ENCODE measurements at places on chromosomes 4 and X. TPM values are rescaled to one million over a fixed set of nuclear protein-coding genes. Genes with fewer than 3 reads are reported as not detected.

SUPT20HL2 gene
- not detected for total RNA-seq

IGSF1 gene
- 10.5 TPM for total RNA-seq

DNA sequence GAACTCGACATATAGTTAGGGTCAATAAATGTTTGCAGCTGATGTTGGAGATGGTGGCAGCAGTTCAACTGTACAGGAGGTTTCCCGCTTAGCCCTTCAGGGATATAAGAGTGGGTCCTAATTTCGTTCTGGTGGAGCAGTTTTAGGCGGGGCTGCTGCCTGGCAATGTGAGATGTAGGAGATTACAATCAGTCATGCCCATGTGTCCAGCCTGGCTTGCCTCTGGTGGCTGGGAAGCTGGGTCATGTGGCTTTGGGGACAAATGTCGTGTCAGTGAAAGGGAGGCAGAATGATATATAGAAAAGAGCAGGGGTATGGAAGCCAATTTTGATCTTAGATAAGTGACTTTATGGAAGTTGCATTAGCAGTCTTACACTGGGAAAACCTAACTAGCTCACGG lies 129.4 kb downstream of the CLCN4 start:
- no peak for DNase-seq

- DNase-seq, result no peak
These were observed 25.8 kb upstream of the STBD1 start for GRCh38 chr4:76280488-76281441.

- no peak for DNase-seq
These were observed 2070.6 kb downstream of the PCDH7 start for GRCh38 chr4:32790803-32791202.

- no peak for DNase-seq
These were observed 92.0 kb upstream of the EMCN start for GRCh38 chr4:100609810-100610209.

DNA sequence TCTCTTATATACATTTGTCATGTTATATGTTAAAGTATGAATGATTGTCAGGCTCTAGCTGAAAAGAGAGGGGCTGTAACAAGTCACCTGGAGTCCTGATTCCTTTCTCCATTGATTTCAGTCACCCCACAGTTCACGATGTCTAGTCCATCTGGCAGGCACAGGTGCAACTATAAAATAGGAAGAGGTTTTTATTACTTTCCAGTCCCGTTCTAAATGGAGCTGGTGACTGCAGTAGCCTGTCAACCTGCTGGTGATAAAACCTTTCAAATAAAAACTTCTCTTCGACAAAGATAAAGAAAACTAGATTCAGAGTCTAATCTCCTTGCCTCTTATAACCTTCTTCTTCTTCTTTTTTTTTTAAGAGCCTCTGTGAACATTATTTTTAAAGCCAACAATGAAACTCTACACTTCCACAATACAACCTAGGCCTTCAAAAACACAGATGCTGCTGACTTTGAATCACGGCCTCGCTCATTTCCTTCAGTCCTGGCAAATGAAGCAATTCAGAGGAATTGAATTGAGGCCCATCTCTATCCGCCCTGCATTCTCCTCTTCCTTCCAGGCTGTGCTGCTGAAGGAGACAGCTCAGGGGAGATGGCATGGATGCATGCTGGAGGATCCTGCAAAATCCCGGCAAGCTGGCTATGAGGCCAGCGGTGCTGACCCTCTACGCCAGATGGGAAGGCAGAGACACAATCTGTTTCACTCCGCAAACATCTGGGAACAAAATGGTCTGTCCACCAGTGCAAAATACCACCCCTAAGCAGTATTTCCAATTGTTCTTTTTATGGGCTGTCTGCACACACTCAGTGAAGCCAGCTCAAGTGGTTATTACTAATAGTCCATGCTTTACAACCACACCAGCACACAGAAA lies 27.3 kb upstream of the CDKN2AIP start:
- DNase-seq, result peak; percentile 27

- DNase-seq, result peak; percentile 81
These were observed 30.6 kb upstream of the GC start for GRCh38 chr4:71814433-71814832.

FANCB gene
- total RNA-seq, result 12.8 TPM

DNA sequence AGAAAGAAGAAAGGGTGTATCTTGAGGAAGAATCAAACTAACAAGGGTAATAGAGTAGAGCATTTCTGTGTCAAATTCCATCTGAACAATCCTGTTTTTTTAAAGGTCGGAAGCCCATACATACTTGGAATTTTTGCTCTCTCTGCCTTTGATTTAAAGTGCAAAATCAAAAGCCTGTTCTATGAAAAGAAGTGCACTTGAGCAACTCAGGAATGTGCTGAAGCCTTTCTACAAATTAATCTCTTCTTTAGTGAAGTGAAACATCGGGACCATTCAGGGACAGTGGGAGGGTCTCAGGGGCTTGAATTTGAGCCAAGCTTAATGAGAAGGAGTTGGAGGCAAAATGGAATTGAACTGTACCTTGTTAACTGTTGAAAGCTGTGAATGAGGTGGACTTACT lies 1008.5 kb upstream of the LCORL start:
- DNase-seq, result no peak

PFKFB1 gene
- not detected for total RNA-seq

USP26 gene
- total RNA-seq, result not detected

VCX2 gene
- not detected for total RNA-seq

GRCh38 chr4:142983065-142983464 lies 137.0 kb upstream of the INPP4B start:
- no peak for DNase-seq

DNA sequence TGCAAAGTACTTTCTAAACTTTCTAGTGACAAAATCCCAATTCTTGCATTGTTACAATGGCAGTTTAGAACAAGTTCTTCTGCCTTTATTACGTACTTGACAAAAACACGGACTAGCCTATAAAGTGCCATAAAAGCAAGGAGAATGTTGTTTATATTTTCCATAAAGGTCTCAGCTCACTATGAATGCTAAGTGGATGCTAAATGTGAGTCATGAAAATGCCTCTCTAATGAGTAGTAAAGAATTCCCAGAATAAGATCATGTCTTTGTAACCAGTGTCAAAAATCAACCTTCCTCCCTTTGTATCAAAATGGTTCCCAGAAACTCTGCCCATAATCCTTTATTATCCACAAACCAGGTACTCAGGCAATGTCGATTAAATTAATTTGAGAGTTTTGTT lies 539.8 kb upstream of the SLIT2 start:
- DNase-seq, result no peak

DNA sequence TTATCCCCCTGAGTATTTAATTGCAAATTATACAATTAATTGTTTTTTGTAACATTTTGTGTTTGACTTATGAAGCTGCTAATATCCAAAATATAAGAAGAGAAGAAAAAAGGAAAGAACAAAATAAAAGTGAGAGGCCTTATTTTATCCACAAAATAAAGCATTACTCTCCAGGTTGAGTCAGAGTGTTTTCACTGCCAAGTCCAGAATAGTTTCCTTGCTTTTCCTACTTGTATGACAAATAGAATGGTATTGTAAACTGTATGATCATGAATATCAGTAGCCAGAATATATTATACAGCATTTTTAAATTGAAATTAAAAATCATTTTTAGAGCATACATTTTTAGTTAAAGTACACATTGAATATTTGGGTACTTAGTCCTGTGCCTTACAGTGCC lies 237.8 kb downstream of the NDST4 start:
- no peak for DNase-seq

GRCh38 chrX:357035-357692 lies 29.5 kb downstream of the PPP2R3B start:
- no peak for DNase-seq

- no peak for DNase-seq
These were observed 15.6 kb downstream of the GTPBP6 start for GRCh38 chrX:302975-303374.

LNX1 gene
- 4.4 TPM for total RNA-seq

- peak; percentile 67 for DNase-seq
These were observed 22.1 kb downstream of the YIPF7 start for GRCh38 chr4:44629280-44629866.

DNA sequence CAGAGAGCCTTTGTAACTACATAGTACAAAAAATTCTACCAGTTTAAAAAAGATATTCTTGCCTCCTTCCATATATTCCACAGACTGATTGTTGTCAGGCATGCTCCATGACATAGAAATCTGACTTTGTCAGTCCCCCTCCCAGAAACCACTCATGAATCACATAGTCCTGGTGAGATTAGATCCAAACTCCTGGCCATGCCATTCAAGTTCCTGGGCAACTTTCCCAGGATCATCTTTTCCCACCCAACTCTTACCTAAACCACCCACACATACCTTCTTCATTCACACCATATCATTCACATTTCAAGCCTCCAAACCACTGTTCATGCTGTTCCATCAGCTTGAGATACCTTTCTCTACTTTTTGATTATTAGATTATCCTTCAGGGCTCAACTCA lies 46.4 kb downstream of the SLC16A2 start:
- no peak for DNase-seq

ADH7 gene
- total RNA-seq, result not detected

DNA sequence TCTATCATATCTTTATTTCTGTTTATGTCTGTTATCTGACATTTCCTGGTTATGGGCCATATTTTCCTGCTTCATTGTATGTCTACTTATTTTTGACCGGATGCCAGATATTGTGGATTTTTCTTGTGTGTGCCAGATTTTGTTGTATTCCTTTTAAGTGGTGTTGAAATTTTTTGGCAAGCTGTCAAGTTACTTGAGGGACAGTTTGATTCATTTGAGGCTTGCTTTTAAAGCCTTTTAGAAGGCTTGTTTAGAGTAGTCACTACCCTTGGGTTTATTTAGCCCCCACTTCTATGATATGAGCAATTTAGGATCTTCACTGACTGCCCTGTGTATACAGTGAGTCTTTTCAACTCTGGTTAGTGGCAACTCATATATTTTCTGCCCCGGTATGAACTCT lies 29.2 kb upstream of the NPY2R start:
- no peak for DNase-seq

SHOX gene
- total RNA-seq, result not detected

SMR3B gene
- total RNA-seq, result not detected

GRCh38 chrX:118350221-118350620 lies 4.3 kb downstream of the WDR44 start:
- DNase-seq, result no peak

GRCh38 chrX:154733066-154733425 lies 17.8 kb downstream of the GAB3 start:
- no peak for DNase-seq

DNA sequence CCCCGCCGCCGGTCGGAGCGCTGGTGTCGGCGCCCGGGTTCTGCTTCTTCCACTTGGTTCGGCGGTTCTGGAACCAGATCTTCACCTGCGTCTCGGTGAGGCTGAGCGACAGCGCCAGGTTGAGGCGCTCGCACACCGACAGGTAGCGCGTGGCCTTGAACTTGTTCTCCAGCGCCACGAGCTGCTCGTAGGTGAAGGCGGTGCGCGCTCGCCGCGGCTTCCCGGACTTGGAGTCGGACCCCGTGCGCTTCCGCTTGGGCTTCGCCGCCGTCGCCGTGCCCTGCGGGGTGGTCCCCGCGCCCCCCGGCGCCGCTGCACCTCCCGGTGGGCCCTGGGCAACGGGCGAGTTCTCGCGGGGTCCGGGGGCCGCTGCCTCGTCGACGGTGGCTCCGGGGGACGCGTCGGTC lies 3.1 kb downstream of the NKX1-1 start:
- DNase-seq, result peak; percentile 70

GRCh38 chrX:3440981-3441380 lies 94.5 kb upstream of the MXRA5 start:
- no peak for DNase-seq

GRCh38 chr4:4781936-4782707 lies 77.3 kb upstream of the MSX1 start:
- DNase-seq, result no peak

SRPK3 gene
- not detected for total RNA-seq

DNA sequence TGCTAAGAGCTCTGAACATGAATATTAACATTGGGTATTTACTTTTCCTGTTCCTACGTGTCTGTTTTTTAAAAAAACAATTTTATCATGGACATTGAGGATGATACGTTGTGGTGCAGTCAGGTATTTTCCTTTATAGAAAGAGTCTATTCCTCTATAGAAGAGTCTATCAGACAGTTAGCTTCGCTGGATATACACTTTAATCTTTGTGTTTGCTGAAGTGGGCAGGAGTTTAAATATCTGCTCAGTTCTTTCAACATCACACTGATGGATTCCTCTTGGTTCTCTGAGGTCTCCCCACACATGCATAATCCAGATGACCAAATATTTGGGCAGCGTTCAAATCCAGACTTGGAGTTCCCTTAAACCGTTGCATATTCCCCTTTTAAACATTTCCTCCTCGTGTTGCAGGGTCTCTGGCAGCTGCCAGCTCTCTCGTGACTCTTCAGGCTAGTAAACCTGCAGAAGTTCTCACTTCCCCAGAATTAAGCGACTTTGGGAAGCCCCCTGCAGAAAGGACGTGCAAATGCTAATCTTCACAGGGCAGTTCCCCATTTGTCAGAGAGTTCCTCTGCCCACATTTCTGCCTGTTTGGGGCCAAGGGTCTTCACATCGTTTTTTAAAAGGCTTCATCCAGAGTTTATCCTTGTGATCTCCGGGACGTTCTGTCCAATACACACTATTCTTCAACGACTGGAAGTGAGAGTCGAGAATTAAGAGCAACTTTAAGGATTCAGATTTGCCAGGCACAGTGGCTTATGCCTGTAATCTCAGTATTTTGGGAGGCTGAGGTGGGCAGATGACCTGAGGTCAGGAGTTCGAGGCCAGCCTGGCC lies 20.5 kb upstream of the DHRSX start:
- no peak for DNase-seq

OTC gene
- total RNA-seq, result not detected

GRCh38 chr4:98530572-98530971 lies 127.8 kb downstream of the TSPAN5 start:
- DNase-seq, result no peak

PDLIM5 gene
- 91.0 TPM for total RNA-seq

PRSS12 gene
- total RNA-seq, result 4.2 TPM

- no peak for DNase-seq
These were observed 127.9 kb downstream of the SHROOM3 start for GRCh38 chr4:76562836-76563453.

INTU gene
- total RNA-seq, result 18.1 TPM

- no peak for DNase-seq
These were observed 37.0 kb upstream of the ABCG2 start for GRCh38 chr4:88195328-88196012.

DNA sequence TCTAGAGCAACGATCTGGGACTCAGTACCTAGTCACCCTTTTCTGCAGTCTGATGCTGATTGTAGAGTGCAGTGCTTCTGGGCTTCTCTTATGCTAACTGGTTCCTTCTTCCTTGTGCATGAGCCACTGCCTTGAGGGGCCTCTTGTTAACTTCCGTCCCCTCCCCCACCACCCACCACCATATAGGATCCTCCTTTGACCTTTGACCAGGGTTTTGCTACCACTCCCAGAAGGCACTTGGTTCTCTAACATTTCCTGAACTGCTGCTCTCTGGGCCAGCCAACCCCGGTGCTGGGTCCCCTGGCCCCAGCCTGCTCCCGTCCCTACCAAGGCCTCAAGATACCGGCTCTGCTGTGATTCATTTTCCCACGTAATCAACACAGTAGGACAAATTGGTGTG lies 104.6 kb upstream of the KLF3 start:
- no peak for DNase-seq

GRCh38 chr4:177100307-177100706 lies 209.4 kb upstream of the NEIL3 start:
- DNase-seq, result no peak
